Adrenal gland (tissue), 19 donors: ENCODE measurements at places on chromosomes 12 and 14. TPM values are rescaled to one million over a fixed set of nuclear protein-coding genes. Genes with fewer than 3 reads are reported as not detected.

The TAS2R9 gene
- polyA plus RNA-seq: not detected

GRCh38 chr12:79710707-79711483, 20.1 kb upstream of the PAWR start:
- H3K4me3 ChIP-seq: no peak overlapping the region
- DNase-seq: no peak
- no peaks in the 10 kb centered on the region for H3K4me1 ChIP-seq
- H3K27me3 ChIP-seq: no peaks in the 10 kb centered on the region
- no peak overlapping the region for H3K27ac ChIP-seq

- peaks cover 12% of the 10 kb centered on the region for H3K4me1 ChIP-seq
- H3K36me3 ChIP-seq: no peaks in the 10 kb centered on the region
- H3K4me3 ChIP-seq: no peak overlapping the region
- H3K27me3 ChIP-seq: no peaks in the 10 kb centered on the region
Measured at GRCh38 chr12:55654511-55655214, 18.0 kb downstream of the OR10P1 start.

The PLCZ1 gene
- polyA plus RNA-seq: not detected

- no peak overlapping the region for H3K4me3 ChIP-seq
- H3K4me1 ChIP-seq: no peaks in the 10 kb centered on the region
- H3K27me3 ChIP-seq: no peaks in the 10 kb centered on the region
- no peak for DNase-seq
- no peak overlapping the region for H3K27ac ChIP-seq
Measured at GRCh38 chr14:67486890-67487289, 1.6 kb downstream of the TMEM229B start.

The SALL2 gene
- 3.2 TPM for polyA plus RNA-seq

The APOLD1 gene
- 6.9 TPM for polyA plus RNA-seq

GRCh38 chr14:89040460-89041256, 216.2 kb downstream of the TTC8 start:
- H3K27ac ChIP-seq: peak overlapping the region; percentile 94
- H3K27me3 ChIP-seq: no peaks in the 10 kb centered on the region
- no peaks in the 10 kb centered on the region for H3K36me3 ChIP-seq
- H3K4me1 ChIP-seq: peaks cover 9% of the 10 kb centered on the region
- DNase-seq: peak; percentile 95

DNA sequence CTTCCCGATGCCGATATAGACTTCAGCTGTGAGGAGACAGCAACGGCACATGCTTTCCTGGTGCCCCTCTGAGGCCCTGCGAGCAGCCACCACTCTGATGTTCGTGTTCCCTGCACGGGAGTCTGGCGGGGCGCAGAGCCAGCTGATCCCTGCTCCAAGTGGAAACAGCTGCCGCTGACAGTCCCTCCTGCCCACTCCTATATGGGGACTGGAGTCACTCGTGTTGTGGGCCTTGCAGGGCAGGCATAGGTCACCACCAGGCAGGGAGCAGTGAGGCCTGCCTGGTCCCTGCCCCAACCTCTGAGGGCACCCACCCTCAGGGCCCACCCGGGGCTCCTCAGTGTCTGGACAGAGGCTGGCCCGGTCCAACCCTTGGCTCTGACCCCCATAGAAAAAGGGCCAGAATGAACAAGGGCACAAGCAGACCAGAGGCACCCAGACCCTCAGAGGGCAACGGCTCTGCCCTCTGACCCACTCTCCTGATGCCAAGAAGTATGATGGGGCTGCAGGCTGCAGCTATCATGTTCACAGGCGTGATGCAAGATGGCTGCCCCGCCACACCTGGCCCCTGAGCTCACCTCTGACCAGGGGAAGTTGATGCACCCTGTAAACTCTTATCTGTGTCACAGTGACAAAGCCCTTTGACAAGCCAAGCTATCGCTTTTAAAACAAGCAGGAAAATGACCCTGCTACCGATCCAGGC, 181.6 kb downstream of the CALM1 start:
- H3K27me3 ChIP-seq: no peaks in the 10 kb centered on the region
- H3K4me1 ChIP-seq: no peaks in the 10 kb centered on the region
- H3K27ac ChIP-seq: no peak overlapping the region
- DNase-seq: no peak
- no peak overlapping the region for H3K4me3 ChIP-seq
- no peaks in the 10 kb centered on the region for H3K36me3 ChIP-seq

The HOXC5 gene
- 0.48 TPM for polyA plus RNA-seq

The PABPN1 gene
- 331 TPM for polyA plus RNA-seq

GRCh38 chr14:55381040-55381439, 30.6 kb downstream of the ATG14 start:
- DNase-seq: no peak
- no peaks in the 10 kb centered on the region for H3K27me3 ChIP-seq
- H3K36me3 ChIP-seq: no peaks in the 10 kb centered on the region
- H3K4me3 ChIP-seq: no peak overlapping the region
- no peak overlapping the region for H3K27ac ChIP-seq
- H3K4me1 ChIP-seq: no peaks in the 10 kb centered on the region

The KRT6B gene
- polyA plus RNA-seq: not detected

- no peak for DNase-seq
- H3K4me1 ChIP-seq: peaks cover 43% of the 10 kb centered on the region
- H3K27ac ChIP-seq: peak overlapping the region; percentile 47
- no peak overlapping the region for H3K4me3 ChIP-seq
Measured at GRCh38 chr12:113329022-113329790, 5.7 kb downstream of the SLC8B1 start.

DNA sequence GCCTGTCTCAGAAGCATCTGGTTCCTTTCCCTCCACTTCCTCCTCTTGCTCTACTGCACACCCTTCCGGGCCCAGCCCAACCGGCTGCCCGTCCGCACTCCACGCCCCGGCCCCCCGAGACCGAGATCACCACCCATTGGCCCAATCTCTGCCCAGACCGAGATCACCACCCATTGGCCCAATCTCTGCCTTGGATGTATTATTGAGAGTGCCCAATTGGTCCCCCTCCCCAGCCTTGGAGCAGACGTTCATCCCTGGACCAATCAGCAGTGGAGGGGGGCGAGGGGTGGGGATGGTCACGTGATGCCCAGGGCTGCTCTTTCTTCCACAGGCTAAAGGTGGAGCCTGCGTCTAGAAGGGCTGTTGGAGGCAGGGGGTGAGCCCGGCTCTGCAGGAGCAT, 75.6 kb upstream of the TMEM132C start:
- H3K36me3 ChIP-seq: no peaks in the 10 kb centered on the region
- H3K4me3 ChIP-seq: no peak overlapping the region
- H3K27ac ChIP-seq: no peak overlapping the region
- no peak for DNase-seq

- no peak for DNase-seq
- H3K36me3 ChIP-seq: no peaks in the 10 kb centered on the region
- peak overlapping the region; percentile 83 for H3K27ac ChIP-seq
Measured at GRCh38 chr14:104576970-104577332, 2.6 kb upstream of the C14orf180 start.

DNA sequence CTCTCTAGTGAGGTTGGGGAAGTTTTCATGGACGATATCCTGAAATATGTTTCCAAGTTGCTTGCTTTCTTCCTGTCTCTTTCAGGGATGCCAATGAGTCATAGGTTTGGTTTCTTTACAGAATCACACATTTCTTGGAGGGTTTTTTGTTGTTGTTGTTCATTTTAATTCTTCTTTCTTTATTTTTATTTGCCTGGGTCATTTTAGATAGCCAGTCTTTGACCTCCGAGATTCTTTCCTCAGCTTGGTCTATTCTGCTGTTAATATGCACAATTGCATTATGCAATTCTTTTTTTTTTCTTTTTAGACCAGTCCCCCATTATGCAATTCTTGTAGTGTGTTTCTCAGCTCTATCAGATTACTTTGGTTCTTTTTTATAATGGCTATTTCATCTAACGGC, 338.9 kb downstream of the AEBP2 start:
- H3K4me1 ChIP-seq: no peaks in the 10 kb centered on the region
- H3K4me3 ChIP-seq: no peak overlapping the region
- H3K27me3 ChIP-seq: no peaks in the 10 kb centered on the region
- H3K36me3 ChIP-seq: no peaks in the 10 kb centered on the region
- DNase-seq: no peak
- no peak overlapping the region for H3K27ac ChIP-seq

GRCh38 chr14:104395276-104395675, 184.3 kb upstream of the C14orf180 start:
- no peaks in the 10 kb centered on the region for H3K36me3 ChIP-seq
- no peaks in the 10 kb centered on the region for H3K27me3 ChIP-seq
- no peak overlapping the region for H3K4me3 ChIP-seq
- no peaks in the 10 kb centered on the region for H3K4me1 ChIP-seq
- no peak overlapping the region for H3K27ac ChIP-seq

DNA sequence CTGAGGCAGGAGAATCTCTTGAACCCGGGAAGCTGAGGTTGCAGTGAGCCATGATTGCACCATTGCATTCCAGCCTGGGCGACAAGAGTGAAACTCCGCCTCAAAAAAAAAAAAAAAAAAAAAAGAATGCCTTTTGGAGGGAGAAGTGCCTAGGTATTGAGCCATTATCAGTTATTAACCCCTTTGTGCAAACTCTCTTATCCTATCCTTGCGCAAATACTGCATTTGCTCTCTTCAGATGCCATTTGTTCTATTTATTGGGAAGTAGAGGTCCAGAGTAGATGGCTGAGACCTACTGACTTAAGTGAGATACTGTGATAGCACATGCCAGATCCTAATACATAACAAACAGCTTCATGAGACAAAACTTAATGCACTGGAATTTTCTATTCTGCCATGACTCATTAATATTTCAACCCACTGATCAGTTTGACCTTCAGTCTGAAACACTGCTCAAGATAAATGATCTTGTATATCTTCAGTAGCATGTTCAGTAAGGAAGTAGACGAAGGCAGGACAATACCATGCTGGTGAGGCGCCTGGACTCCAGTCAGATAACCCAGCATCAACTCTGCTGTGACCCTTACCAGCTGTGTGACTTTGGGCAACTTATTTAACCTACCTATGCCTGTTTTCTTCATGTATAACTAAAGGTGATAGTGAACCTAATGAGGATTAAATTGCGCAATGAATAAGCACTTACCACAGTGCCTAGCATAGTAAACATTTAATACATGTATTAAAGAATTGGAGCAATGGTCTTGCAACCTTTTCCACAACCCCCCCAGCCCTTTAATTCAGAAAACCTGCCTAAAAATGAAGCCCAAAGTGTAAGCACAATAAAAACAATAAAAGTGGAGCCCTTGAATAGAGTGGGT, 5.7 kb upstream of the DNAAF2 start:
- H3K36me3 ChIP-seq: no peaks in the 10 kb centered on the region
- no peaks in the 10 kb centered on the region for H3K27me3 ChIP-seq
- H3K4me3 ChIP-seq: no peak overlapping the region
- no peak for DNase-seq

The HAL gene
- 0.13 TPM for polyA plus RNA-seq

DNA sequence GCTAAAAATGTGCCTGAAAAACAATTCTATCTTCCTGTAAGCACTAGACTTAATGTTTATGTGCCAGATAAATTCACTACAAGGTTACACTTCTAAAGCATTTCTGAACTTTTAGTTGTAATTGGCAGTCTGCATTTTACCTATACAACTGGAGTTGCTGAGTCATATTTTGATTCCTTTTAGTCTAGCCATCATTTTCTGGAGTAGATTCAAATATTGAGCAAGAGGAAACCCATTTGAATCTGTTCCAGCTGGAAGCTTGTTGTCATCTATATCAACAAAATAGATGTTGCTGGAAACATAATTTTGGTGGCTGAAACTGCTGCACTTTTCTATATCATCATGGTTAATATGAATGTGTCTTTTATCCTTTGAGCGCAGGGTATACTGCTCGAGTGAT, 122.2 kb upstream of the CCDC175 start:
- H3K4me3 ChIP-seq: no peak overlapping the region
- no peaks in the 10 kb centered on the region for H3K27me3 ChIP-seq
- DNase-seq: no peak

GRCh38 chr12:119704065-119704747, 36.3 kb downstream of the PRKAB1 start:
- no peaks in the 10 kb centered on the region for H3K36me3 ChIP-seq
- peak; percentile 94 for DNase-seq
- H3K4me3 ChIP-seq: peak overlapping the region; percentile 1
- peaks cover 22% of the 10 kb centered on the region for H3K4me1 ChIP-seq
- H3K27me3 ChIP-seq: no peaks in the 10 kb centered on the region

- H3K27me3 ChIP-seq: no peaks in the 10 kb centered on the region
- DNase-seq: no peak
- H3K27ac ChIP-seq: no peak overlapping the region
- no peak overlapping the region for H3K4me3 ChIP-seq
Measured at GRCh38 chr14:22463763-22464173, 125.3 kb downstream of the DAD1 start.

- H3K36me3 ChIP-seq: no peaks in the 10 kb centered on the region
- peak; percentile 81 for DNase-seq
- peak overlapping the region; percentile 23 for H3K27ac ChIP-seq
- peaks cover 14% of the 10 kb centered on the region for H3K4me1 ChIP-seq
Measured at GRCh38 chr14:100317912-100318808, 5.0 kb upstream of the SLC25A47 start.

The GAS2L3 gene
- 1.9 TPM for polyA plus RNA-seq

DNA sequence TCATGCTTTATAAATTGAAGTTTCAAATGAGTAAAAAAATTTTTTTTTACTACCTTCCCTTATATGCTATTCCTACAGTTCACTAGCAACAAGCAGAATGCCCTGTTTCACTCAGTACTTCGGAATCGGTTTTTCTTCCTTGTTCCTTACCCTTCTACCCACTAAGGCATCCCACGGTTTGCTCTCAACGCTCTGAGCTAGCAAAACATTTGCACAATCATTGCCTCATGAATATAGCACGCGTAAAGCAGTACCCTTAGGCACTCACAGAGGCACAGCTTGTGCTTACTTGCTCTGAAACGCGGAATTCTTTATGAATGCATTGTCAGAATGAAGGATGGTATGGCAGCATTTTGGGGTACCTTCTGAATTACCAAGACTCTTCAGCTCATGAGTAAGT, 45.0 kb downstream of the PPP1R13B start:
- H3K4me1 ChIP-seq: peaks cover 7% of the 10 kb centered on the region
- H3K36me3 ChIP-seq: no peaks in the 10 kb centered on the region
- H3K4me3 ChIP-seq: no peak overlapping the region
- H3K27me3 ChIP-seq: no peaks in the 10 kb centered on the region
- H3K27ac ChIP-seq: no peak overlapping the region
- no peak for DNase-seq

- H3K27me3 ChIP-seq: no peaks in the 10 kb centered on the region
- H3K4me1 ChIP-seq: no peaks in the 10 kb centered on the region
- H3K27ac ChIP-seq: no peak overlapping the region
- H3K36me3 ChIP-seq: no peaks in the 10 kb centered on the region
- peak; percentile 19 for DNase-seq
- H3K4me3 ChIP-seq: no peak overlapping the region
Measured at GRCh38 chr12:66693901-66694513, 15.1 kb upstream of the GRIP1 start.

The HOTAIR gene
- polyA plus RNA-seq: not detected

DNA sequence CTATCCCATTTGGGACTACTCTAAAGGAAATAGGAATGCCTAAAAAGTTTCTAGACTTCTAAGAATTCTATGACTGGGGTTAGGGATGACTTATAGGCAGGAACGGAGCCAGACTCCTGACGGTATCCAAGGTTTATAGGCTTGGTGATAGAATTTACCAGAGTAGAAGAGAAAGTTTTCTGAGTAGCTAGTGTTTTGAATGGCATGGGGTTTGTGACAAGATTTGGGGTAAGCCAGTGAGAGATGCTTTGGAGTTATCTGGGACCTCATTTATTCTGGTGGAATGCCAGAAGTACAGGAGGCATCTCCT, 444.6 kb downstream of the RAD51B start:
- no peak for DNase-seq
- H3K27me3 ChIP-seq: no peaks in the 10 kb centered on the region
- no peak overlapping the region for H3K27ac ChIP-seq
- no peak overlapping the region for H3K4me3 ChIP-seq
- H3K4me1 ChIP-seq: no peaks in the 10 kb centered on the region
- H3K36me3 ChIP-seq: no peaks in the 10 kb centered on the region

The PPHLN1 gene
- polyA plus RNA-seq: 22.5 TPM

GRCh38 chr12:4780641-4781611, 60.7 kb downstream of the GALNT8 start:
- no peak overlapping the region for H3K27ac ChIP-seq
- no peak overlapping the region for H3K4me3 ChIP-seq
- DNase-seq: no peak
- no peaks in the 10 kb centered on the region for H3K4me1 ChIP-seq
